ENCODE measurements at places on chromosomes 12 and 14. TPM values are rescaled to one million over a fixed set of nuclear protein-coding genes. Genes with fewer than 3 reads are reported as not detected.

Gene MMP14
- 55.3 TPM for total RNA-seq

- DNase-seq, result no peak
These were observed 177.8 kb downstream of the KIF26A start for GRCh38 chr14:104316121-104316722.

Gene MAP1LC3B2
- not detected for total RNA-seq

Gene HOXC9
- not detected for total RNA-seq

Gene ANO2
- 4.3 TPM for total RNA-seq

DNA sequence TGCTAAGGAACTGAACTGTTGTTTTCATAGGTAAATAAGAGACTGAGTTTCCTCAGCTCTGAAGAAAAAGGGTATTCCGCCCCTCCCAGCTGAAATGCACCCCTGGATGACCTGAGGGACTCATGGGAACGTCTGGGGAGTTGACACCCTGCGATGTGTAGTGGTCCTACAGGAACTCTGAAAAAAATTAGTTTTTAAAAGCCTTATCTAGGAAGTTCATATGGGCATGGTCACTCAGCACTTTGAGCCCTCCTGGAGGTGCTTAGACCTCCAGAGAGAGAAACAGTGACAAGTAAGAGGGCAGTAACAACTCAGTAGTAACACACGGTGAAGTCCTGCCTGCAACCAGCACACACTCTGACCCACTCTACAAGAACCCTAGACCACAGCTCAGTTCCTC, 91.2 kb upstream of the CNOT2 start:
- DNase-seq, result no peak

GRCh38 chr12:12562016-12562483, 613 bp downstream of the DUSP16 start:
- DNase-seq, result peak; percentile 30

GRCh38 chr14:68041876-68042354, 222.3 kb downstream of the RAD51B start:
- no peak for DNase-seq

- DNase-seq, result no peak
These were observed 195.8 kb upstream of the DIO3 start for GRCh38 chr14:101365329-101366158.

DNA sequence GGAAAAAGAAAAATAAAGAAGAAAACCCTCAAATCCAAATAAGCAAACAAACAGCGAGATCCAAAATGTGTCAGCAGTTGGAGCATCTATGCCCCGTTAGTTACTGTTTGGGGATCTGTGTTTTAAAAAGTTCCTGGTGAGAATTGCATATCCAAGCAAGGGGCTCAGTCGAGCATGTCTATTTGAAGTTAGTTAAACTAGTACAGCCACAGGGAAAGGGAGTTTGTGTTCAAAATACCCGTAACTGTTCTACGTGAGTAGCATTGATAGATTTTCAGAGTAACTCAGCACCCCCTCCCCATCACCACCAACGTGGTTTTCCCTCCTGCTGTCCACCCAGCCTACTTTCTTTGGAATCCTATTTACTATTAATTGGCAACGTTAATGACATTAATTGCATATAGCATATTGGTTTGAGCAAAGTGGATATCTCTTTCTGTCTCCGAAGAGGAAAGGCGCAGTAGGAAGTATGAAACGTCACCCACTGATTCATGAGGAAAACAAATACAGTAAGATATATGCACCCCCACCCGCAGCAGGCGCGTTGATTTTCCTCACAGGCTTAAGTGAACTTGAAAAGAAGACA, 1.5 kb downstream of the NPAS3 start:
- no peak for DNase-seq

GRCh38 chr14:30855345-30856037, 18.9 kb upstream of the COCH start:
- DNase-seq, result no peak

- DNase-seq, result no peak
These were observed 1397.2 kb downstream of the LRFN5 start for GRCh38 chr14:43003845-43004244.

DNA sequence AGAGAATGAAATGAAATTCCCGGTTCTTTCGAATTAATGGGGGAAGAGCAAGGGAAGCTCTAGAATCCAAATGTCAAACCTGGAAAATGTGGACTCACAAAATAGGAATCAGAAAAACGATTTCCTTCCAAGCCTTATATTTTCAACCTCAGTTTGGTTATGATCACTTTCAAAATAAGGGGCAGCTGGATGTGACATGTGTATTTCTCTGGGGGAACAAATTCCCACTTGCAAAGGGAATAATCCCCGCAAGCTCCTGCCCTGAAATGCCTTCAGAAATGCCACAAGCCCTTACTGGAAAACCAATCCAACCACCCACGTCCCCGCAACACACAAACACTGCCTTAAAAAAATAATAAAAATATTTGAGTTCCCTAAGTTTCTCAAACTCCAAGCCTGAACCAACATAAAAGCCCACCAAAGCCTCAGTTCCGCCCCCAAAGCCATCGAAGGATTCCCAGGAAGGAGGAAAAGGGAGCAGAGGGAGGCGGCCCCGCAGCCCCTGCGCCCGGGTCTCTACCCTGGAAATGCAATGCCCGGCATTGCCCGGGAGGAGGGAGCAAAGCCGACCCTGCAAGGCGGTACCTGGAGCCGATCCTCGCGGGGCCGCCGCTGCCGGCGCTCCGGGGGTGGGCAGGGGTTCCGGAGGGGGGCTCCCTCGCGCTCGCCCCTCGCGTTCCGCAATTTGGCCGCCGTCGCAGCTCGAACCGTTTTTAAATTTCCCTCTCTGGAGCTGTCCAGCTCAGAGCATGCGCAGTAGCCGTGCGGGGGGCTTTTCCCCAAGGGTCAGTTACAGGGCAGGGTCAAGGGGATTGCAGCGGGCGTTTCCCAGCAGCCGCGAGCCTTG, at the start of gene FOXN4:
FOXN4 (minus strand) TSS at position 751 of the 847 bp plus-strand sequence. CDS start 963 bp downstream, outside the sequence.
- no peak for DNase-seq

DNA sequence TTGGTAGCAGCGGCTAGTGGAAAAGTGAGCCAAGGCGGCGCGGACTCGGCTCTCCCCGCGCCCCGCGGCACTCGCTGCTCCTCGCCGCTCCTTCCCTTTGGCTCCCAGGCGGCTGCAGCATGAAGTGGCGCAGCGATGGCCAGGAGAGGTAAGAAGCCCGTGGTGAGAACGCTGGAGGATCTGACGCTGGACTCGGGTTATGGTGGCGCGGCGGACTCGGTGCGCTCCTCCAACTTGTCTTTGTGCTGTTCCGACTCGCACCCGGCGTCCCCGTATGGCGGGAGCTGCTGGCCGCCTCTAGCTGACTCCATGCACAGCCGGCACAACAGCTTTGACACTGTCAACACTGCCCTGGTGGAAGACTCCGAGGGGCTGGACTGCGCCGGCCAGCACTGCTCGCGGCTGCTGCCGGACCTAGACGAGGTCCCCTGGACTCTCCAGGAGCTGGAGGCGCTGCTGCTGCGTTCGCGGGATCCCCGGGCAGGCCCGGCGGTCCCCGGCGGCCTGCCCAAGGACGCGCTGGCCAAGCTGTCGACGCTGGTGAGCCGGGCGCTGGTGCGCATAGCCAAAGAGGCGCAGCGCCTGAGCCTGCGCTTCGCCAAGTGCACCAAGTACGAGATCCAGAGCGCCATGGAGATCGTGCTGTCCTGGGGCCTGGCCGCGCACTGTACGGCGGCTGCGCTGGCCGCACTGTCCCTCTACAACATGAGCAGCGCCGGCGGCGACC, 225.6 kb upstream of the CRY1 start:
- DNase-seq, result peak; percentile 14

GRCh38 chr12:92029902-92030586, 115.6 kb downstream of the BTG1 start:
- DNase-seq, result no peak

DNA sequence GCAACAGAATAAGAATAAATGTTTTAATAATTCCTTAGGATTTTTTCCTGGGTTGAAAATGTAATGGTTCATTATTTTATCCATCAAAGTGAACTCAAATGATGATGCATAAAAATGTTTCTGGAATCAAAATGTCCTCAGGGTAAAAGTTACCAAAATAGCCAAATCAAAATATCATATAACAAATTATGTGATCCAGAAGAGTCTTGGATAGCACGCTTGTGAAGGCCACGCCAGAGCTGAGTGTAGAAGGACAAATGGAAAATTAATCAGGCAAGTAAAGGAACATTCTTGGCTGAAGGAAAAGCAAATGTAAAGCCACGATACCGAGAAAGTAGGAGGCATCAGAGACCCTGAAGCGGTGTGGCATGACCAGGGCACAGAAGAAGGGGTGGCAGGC, 169.2 kb downstream of the CAPZA3 start:
- no peak for DNase-seq

DNA sequence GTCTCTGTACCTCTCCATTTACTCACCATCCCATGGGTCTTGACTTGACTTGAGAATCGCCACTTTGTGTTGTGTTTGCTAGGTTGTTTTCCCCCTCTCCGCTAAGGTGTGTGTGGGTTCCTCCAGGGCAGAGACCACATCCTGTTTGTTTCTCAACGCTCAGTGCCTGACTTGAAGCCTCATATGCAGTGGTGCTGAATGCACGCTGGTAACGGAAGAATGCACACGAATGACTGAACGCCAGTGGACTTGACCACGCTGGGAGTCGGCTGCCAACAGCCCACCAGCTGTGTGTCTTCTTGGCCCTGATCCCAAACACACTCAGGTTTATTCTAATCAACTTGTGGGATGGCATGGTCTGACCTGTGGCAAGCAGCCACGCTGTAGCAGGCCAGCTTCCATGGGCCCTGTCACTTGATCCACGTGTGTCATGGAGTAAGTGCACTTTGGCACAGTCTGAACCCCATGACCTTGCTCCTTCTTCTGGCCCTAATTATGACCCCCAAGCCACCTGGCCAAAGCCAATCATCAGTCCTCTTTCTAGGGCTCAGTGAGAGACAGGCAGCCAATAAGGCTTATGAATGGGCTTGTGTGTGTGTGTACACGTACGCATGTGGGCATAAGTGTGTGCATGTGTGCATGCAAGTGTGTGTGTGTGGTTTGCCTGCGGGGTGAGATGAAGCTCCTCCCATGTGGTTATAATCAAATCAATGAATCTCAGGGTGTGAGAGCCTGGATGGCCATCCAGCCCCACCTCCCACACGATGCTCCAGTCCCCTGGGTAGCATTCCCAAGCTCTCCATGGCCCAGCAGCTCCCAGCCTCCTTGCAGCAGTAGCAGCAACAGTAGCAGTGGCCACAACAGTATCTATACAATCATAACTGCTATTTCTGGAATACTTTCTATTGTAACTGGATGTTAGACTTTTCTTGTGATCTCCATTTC, 6.4 kb upstream of the TC2N start:
- DNase-seq, result no peak

Gene NXPH4
- 4.6 TPM for total RNA-seq

DNA sequence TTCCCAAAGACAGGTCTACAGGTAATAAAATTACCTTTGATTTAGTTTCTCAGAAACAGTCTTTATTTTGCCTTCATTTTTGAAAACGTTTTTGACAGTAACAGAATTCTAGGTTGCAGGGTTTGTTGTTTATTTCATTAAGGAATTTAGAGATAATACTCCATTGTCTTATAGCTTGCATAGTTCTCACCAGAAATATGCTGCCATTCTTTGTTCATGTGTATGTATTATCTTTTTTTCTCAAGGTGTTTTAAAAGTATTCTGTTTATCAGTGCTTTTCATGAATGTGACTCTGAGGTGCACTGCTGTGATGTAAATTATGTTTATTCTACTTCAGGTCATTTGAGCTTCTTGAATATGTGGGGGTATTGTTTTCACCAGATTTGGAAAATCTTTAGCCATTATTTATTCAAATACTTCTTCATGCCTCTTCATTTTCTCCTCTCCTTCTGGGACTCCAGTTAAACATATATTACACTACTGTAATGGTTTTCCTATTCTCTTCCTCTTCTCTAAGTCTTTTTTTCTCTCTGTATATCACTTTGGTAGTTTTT, 32.7 kb downstream of the ZNF605 start:
- DNase-seq, result no peak

- no peak for DNase-seq
These were observed 66.8 kb upstream of the TMCC3 start for GRCh38 chr12:94717108-94717507.

- no peak for DNase-seq
These were observed 1.7 kb downstream of the DYNC1H1 start for GRCh38 chr14:101965770-101966722.

Gene MDM2
- total RNA-seq, result 93.4 TPM

- DNase-seq, result no peak
These were observed 109.0 kb upstream of the ATP2B1 start for GRCh38 chr12:89817501-89818226.

Gene JDP2
- 16.8 TPM for total RNA-seq

Gene CPNE6
- total RNA-seq, result not detected

Gene RNASE12
- not detected for total RNA-seq

Gene RND1
- 1.6 TPM for total RNA-seq

GRCh38 chr14:104161602-104162367, 23.4 kb downstream of the KIF26A start:
- DNase-seq, result no peak

DNA sequence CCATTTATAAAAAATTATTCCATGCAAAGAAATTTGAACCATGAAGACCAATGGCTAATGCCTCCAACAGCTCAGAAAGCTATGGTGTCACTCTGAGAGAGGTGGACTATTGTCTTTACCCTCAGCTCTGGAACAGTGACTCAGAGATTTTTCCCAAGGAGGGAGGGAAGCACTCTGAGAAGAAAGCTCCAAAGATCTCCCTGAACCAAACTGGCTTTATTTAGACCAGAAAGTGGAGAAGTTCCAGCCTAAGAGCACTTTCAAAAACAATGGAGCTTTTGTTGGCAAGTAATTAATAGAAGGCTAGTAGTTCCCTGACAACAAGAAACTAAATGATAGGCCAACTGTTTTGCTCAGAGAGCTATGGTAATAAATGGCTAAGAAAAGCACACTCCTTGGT, 599.9 kb upstream of the MDGA2 start:
- no peak for DNase-seq

Gene NYNRIN
- 7.5 TPM for total RNA-seq

DNA sequence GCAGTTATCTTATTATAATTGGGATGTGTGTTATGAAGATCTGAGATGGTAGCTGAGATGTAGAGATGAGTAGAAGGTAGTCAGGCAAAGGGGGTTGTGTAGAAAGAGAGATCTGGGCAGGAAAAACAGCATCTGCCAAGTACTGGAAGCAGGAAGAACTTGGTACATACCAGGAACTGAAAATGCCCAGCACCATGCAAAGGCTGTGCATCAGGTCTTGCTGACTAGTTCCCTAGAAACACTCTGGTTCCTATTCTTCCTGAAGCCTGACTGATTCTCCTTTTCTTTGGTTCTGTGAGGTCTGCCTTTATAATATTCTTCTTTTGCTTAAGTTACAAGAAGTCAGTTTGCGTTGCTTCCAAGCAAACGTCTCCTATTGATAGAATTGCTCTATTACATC, 6.7 kb upstream of the NFATC4 start:
- DNase-seq, result no peak

DNA sequence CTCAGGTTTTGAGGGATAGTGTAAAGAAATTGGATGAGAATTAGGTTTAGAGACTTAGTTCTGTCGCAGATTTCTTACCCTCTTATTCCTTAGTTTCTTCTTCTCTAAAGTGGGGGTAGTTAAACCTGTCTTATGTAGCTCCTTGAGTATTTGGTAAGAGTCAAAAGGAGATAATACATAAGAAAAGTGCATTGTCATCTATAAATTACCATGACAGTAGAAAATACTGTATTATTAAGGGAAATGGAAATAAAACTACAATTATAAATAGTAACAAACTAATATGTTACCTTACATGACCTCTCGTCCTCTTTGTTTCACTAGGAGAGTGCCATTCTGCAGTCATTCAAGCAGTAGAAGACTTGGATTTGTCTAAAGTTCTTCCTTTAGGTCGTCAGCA, 49.0 kb downstream of the UTP20 start:
- no peak for DNase-seq

- DNase-seq, result no peak
These were observed 67.0 kb downstream of the ANKRD9 start for GRCh38 chr14:102442241-102443211.
